8988T (cell line): ENCODE measurements at places on chromosomes 2 and 18.

DNA sequence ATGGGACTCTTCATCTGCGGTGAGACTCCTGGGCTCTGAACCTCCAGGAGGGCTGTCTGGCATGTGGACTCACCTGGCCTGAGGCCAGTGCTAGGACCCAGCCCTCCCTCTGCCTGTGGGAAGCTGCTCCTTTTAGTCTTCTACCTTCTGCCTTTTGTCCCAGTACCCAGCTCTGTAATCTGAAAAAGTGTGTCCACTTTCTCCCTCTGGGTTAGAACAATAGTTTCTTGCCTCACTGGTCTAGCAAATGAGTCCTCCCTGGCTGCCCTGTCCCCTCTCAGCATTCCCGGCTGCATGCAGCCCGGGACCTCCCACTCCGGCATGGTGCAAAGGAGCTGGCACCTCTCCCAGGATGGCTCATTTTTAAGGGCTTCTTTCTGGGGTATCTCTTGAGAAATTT is 25.9 kb downstream of the GKN2 start:
- no peak for DNase-seq

DNA sequence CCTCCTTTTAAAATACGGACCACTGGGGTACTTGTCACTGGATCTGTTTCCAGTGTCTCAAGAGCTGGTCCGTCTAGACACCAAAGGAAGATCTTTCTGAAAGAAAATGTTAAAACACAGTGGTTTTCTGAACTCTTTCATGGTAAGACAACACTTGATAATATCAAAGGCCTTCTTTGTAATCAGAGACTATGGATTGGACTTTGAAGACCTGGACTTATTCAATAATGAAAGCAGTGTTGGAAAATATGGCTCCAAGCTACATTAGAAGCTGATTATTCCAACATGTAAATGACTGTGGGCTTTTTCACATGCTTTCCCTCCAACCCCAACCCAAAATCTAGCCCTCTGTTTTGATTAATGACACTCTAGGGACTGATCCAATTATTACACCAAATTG is 329.4 kb upstream of the LYPD1 start:
- DNase-seq: no peak

DNA sequence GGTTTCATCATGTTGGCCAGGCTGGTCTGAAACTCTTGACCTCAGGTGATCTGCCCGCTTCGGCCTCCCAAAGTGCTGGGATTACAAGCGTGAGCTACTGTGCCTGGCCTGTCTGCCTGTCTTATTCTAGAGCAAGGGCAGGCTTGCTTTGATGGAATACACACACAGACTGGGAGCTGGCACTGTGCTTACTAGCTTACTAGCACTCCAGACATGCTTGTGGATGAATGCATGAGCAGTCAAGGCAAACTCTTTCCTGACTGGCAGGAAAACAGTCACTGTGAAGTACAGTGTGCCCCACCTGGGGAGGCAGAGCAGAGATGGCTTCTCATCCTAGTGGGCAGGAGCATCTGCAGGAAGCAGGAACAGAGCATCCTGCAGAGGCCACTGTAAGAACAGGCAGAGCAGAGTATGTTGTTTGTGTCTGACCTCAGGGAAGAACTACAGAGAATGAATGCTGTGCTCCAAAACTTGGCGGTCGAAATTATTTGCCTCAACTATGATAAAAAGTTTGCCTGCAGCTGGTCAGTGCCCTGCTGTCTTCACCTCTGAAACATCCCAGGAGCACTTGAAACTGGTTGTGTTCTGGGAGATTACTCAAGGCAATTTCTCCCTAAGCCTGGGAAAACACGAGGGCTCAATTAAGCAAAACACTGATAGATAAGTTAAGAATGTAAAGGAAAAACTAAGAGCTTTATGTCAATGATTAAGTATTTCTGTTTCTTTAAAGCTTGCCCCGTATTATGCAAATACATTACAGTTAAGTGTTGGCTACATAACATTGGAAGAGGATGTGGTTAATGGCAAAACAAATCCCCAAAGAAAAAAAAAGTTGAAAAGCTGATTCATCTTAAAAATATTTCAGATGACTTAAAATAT is 102.4 kb downstream of the VAPA start:
- no peak for DNase-seq

- no peak for DNase-seq
These were observed 28.5 kb downstream of the GRHL1 start for GRCh38 chr2:9979977-9980376.

GRCh38 chr18:60147323-60147722 is 225.3 kb downstream of the MC4R start:
- DNase-seq: no peak

DNA sequence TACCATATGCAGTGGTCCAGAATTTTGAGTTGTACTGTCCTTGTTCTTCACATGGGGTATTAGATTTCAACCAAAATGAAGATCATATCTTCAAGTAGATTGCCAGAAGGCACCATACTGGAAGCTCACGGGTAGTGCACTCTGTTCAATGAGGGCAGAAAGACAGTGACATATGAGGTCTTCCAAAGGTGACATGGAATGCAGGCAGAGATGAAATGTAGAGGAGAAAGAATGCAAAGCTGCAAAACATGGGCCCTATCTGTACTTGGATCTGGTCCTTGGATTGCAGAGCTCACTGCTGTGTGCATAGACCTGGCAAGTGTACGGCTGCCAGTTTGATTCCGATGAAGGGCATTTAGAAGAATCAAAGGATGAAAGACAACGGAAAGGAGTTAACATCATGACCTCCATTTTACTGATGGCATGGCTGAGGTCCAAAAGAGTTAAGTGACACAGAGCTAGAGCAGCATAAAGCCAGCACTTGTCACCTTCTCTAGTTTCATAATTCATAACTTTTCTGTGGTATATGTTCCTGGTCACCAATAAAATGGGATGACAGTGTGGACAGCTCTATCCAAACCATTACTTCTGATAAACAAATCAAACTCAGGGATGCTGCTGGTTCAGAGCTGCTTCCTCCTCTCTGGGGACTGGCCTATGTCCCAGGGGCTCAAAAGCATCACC is 64.7 kb downstream of the BCL2 start:
- DNase-seq: no peak

- no peak for DNase-seq
These were observed 978.8 kb upstream of the POU3F3 start for GRCh38 chr2:103875131-103875530.

- no peak for DNase-seq
These were observed 121.5 kb upstream of the LTBP1 start for GRCh38 chr2:32825291-32825712.

DNA sequence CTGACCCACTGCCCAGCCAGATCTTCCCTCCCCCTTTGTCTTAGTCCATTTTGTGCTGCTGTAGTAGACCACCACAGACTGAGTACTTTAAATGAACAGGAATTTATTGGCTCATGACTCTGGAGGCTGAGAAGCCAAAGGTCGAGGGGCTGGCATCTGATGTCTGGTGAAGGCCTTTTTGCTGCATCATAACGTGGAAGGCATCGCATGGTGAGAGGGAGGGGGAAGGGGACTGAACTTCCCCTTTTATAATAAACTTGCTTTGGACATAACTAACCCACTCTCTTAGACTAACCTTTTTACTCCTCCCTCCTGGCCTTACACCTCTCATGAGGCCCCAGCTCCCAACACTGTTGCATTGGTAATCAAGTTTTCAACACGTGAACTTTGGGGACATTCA is 83.8 kb downstream of the MAP4K4 start:
- DNase-seq: no peak

GRCh38 chr2:16018277-16019059 is 78.1 kb downstream of the MYCN start:
- DNase-seq: no peak

DNA sequence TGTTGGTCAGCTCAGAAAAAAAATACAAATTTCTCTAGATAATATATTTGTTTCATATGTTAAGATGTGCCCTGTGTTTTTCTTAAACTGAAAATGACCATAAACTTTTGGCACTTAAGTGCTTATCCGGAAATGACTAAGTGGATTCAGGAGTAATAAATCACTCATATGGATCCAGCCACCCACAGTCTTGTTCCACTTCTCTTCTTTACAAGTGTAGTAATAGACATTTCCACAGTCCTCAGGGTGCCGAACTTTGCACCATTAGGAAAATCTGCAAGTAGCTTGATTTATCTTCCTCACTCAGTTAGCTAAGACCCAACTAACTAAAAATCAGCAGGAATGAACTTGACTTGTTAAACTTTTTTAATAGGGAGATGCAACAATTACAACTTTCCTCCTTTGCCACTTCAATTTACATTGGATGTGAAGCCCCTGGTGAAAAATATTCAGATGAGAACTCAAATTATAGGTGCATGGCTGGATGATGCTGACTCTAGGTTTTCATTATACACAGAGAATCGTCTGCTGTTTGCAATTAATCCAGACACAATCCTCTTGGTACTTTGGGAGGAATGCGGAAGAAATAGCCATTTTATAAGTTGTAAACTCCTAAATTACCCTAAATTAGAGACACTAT is 322.5 kb downstream of the ARHGAP15 start:
- DNase-seq: no peak

GRCh38 chr2:105814291-105814940 is 69.7 kb downstream of the NCK2 start:
- DNase-seq: no peak

GRCh38 chr2:233130481-233131020 is 70.4 kb downstream of the INPP5D start:
- DNase-seq: no peak

- DNase-seq: no peak
These were observed 7.0 kb downstream of the INHBB start for GRCh38 chr2:120352696-120353590.

GRCh38 chr2:229179628-229180027 is 91.5 kb downstream of the PID1 start:
- DNase-seq: no peak

DNA sequence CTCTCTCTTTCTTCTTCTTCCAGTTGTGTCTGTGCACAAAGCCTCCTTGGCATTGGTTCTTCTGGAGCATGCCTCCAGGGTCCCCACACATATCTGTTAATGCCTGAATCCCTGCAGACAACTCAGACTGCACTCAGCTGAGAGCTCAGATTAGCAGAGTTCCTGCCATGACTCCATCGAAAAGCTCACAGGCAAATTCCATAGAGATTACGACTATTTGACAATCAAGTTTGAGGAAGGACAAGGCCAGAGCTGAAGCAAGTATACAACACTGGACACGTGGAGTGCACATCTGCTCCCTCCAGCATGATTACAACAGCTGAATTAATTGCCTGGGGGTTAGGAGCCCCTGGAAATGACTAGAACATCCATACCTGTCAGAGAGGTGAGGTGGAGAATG is 190.7 kb downstream of the INSIG2 start:
- DNase-seq: no peak

DNA sequence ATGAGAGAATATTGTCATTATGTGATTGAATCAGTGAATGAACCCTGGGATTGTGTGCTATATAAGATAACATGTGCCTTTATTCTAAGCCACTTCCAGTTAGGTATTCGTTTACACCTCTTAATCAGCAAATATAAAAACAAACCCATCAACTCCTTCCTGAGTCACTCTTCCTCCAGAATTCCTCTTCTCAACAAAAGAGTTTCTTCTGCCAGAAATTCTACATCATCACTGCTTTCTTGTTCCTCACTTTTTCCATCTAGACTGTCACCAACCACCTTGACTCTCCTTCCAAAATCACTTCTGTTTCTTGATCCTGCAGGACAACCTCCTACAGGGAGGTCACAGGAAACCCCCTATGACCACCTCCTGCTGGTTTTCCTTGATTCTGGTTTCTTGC is 261.4 kb downstream of the CYP26B1 start:
- no peak for DNase-seq

- no peak for DNase-seq
These were observed 107.3 kb downstream of the MYO1B start for GRCh38 chr2:191352536-191352935.

DNA sequence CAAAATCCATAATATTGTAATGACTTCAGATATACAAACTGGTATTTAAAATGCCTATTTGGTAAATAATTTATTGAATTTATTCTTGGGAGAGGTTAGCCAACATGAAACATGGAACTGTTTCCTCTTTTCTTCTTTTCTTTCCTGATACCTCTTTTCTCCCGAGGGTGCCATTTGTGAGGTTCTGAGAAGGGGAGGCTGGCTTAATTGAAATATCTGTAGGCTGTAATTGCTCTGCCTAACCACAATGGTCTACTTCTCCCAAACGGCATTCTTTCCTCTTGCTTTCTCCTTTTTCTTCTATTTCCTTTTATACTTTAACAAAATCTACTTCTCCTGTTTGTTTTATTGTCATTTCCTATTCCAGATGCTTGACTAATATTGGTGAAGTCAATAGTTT is 114.9 kb downstream of the TCF4 start:
- DNase-seq: no peak

DNA sequence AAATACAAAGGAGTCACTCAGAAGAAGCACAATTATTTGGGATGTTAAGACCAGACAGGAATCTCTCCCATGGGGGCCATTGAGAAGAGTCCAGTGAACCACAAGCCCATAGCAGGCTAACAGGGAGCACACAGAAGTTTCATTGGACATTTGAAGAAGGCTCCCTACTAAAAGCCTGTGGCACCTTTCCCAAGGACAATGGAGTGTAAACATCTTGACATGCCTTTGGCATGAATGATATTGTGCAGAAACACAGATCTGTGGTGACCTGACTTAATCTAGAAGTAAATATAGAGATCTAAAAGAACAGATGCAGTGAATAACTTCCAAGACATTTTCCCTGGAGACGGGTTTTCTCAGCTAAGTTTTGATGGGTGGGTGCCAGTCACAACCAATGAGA is 221.5 kb downstream of the EPHA4 start:
- no peak for DNase-seq

- no peak for DNase-seq
These were observed 173.9 kb downstream of the HDAC4 start for GRCh38 chr2:239226677-239227581.

- DNase-seq: no peak
These were observed 29.9 kb upstream of the FBLN7 start for GRCh38 chr2:112108178-112108832.

GRCh38 chr2:102172745-102173144 is 14.1 kb upstream of the IL1RL2 start:
- DNase-seq: no peak

DNA sequence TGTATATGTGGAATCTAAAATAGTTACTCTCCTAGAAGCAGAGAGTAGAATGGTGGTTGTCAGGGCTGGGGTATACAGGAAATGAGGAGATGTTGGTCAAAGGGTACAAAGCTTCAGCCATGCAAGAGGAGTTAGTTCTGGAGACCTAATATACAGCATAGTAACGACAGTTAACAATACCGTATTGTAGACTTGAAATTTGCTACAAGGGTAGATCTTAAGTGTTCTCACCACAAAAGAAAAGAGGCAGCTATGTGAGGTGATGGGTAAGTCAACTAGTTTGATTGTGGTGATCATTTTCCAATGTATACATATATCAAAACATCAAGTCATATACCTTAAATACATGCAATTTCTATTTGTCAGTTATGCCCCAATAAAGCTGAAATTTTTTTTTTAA is 98.2 kb upstream of the CYP1B1 start:
- no peak for DNase-seq

DNA sequence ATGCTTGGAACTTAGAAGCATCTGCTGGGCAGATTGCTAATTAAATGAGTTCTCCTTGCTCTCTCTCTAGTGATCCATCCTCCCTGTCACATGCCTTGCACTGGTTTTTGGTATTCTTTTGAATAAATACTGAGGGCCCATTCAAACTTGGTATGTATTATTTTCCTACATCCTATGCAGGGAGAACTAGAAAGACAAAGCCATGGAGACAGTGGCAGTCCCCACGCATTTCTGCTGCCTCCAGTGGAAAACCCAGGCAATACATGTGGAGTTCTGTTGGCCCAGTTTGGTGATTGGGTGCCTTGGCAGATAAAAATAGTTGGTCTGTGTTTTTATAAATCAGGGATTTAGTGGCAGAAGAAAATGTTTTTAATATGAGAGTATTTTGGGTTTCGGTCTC is 68.7 kb downstream of the DIS3L2 start:
- DNase-seq: no peak
